Stimulated activated CD4-positive, alpha-beta T cell treated with anti-CD3 and anti-CD28 coated beads, Interleukin-2, amount 100 ng/mL, for 4 hours (primary cell): ENCODE measurements at places on chromosomes 1 and 21.

GRCh38 chr1:74423471-74423870, 88.9 kb downstream of the LRRC53 start:
- no peak for DNase-seq

GRCh38 chr21:21158376-21158918, 160.2 kb downstream of the NCAM2 start:
- DNase-seq = no peak

GRCh38 chr1:208538587-208538986, 294.4 kb upstream of the PLXNA2 start:
- DNase-seq = no peak

DNA sequence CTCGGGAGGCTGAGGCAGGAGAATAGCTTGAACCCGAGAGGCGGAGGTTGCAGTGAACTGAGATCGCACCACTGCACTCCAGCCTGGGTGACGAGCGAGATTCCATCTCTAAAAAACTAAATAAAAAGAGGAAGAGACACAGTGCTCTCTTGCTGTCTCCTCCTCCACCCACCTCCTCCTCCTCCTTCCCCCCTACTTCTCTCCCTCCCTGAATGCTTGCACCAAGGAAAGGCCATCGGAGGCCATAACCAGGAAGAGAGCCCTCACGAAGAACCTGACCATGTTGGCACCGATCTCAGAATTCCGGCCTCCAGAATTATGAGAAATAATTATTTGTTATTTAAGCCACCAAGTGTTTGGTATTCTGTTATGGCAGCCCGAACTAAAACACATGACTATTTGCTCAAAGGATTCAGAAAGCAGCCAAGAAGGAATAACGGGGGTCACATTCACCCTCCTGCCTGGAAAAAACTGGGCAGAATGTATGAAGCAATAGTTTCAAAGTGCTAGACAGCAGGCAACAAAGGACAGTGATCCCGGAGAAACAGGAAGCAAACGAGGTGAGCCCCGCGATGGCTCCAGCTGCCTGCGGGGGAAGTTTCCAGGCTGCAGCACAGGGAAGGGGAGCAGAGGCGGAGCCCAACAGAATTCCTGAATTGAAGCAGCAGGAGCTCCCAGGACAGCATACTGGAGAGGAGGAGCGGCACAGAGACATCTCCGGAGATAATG, 35.8 kb downstream of the LDLRAD1 start:
- no peak for DNase-seq

GRCh38 chr1:111615870-111616715, 3.5 kb upstream of the RAP1A start:
- peak; percentile 41 for DNase-seq

GRCh38 chr1:166330096-166330495, 163.3 kb upstream of the FAM78B start:
- DNase-seq = no peak

GRCh38 chr1:189431447-189431846, 1046.2 kb downstream of the BRINP3 start:
- DNase-seq = no peak

- DNase-seq = no peak
Observed at GRCh38 chr1:179924268-179924667, 30.3 kb upstream of the CEP350 start.

DNA sequence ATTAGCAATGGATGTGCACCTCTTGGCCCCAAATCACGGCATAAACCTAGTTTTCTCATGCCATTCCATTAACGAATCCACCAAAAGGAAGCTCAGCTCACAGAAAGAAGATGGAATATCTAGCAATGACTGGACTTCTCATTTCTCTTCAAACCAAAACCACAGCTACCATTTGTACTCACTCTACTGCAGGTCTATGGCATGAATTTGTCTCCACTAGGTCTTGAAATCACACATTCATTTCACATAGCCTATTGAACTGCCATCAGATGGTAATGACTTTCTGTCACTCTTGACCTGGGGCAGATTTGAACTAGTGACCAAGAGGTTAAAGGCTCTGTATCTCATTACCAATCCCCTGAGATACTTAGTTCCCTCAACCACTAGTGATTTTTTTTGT, 382.7 kb downstream of the DPYD start:
- no peak for DNase-seq

GRCh38 chr1:244963231-244963826, 99.0 kb upstream of the HNRNPU start:
- DNase-seq = no peak

DNA sequence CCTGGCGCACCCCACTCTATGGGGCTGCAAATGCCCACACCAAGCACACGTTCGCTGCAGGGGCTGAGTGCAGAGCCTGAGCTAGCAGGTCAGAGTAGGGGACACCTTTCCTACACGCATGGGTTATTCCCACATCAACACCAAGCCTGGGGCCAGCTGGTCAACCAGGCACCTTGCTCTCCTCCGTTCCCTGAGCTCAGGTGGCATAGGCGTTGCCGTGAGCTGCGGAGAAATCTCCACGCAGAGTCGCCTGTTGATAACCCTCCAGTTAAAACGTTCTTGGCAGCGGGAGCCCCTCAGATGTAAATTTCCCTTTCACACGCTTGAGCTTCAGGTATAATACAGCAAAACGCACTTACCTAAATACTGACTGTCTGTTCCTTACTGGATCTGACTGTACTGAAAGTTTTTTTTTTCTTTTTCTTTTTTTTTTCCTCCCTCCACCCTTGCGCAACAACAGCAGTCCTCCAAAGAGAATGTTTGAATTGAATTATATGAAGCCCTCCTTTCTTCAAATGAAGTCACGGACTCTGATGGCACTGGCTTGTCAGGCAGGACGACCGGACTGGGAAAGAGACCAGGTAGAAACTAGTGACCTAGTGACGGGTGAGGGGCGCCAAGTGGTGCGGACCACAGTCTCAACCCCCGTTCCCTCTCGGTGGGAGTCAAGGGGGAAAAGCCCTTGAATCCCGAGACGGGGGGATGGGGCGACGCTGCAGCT, 2.1 kb downstream of the BRINP3 start:
- no peak for DNase-seq

GRCh38 chr21:31558189-31558961, 101.1 kb upstream of the SOD1 start:
- DNase-seq = peak; percentile 9

DNA sequence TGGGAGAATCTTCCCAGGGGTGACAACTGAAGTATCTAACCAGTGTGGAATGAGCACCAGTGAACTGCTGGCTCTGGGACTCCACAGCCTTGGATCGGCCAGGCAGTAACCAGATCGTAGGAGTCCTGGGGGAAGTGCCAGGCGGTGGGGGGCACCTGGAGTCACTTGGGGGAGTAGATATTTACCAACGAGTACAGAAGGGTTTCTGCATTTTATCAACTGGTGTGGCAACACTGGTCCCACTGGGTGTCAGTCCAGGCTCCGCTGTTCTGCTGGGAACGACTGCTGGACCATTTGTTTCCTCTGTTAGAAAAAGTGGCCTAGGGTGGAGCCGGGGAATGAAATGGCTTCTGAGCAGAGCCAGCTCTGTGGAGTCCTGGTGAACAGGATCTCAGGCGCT, 14.4 kb downstream of the HEYL start:
- no peak for DNase-seq

GRCh38 chr1:20158358-20159070, 19.4 kb downstream of the PLA2G2F start:
- DNase-seq = no peak

GRCh38 chr1:36851595-36851994, 182.7 kb downstream of the GRIK3 start:
- DNase-seq = no peak

DNA sequence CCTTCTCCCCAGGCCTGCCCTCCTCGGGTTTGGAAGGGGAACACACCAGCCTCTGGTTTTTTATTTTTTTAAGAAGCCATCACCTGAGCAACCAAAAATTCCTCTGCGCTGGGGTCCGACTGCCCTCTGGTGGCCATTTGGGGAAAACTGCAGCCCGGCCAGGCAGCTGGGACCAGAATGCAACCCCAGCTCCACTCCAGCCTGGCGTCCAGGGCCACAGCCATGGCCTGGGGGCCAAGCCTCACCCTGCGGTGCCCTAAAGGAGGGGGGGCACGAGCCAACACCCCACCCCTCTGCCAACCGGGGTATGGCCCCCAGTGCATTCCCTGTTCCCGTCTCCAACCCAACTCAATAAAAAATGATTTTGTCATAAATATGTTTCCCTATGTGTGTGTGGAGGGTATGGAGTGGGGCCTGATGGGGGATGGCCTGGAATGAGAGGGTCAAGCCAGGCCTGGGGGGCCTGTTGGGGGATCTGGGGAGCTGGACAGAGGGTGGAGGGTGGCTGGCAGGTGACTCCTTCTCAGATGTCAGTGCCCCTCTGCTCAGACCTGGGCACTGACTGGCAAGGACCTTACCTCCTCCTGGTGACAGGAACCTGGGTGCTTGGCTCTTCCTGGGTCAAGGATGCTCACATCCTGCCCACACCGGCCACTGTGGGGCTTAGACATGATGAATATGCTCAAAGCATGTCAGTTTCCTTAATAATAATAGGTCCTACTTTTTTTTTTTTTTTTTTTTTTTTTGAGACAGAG, 3.2 kb downstream of the GPR3 start:
- DNase-seq = peak; percentile 61

DNA sequence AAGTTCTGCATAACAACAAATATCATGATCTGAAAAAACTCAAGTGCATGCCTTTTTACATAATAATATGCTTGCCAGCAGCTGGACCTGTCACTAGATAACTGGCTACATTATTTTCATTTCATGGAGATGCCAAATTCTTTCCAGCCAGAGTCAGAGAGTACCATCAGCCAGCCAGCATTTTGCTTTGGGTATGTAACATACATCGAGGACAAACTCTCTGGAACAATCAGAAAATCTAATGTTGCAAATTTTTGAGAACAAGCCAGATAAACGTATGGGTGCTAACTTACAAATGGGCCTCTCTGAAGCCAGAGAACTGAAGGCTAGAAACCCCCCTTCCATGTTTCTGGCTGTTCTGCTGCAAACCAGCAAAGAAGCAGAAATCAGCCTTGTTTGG, 76.3 kb upstream of the BACE2 start:
- no peak for DNase-seq

- DNase-seq = no peak
Observed at GRCh38 chr1:156406251-156406650, 37.2 kb downstream of the RHBG start.

DNA sequence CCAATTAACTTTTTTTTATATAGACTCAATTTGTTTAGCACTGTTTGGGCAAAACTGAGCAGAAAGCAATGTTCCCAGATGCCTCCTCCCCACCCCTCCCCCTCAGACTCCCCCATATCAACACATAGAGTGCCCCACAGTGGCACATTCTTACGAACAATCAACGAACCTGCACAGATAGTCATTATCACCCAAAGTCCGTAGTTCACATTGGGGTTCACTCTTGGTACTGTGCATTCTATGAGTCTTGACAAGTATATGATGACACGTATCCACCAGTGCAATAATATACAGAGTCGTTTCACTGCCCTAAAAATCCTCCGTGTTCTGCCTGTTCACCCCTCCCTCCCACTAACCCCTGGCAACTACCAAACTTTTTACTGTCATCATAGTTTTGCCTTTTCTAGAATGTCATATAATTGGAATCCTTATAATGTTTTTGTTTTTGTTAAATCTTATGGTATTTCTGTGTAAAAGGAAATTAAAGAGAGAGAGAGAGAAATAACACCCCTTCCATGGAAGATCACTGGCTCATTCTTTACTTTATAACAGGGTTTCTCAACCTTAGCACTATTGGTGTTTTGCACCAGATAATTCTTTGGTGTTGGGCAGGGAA, 37.2 kb upstream of the HNRNPU start:
- no peak for DNase-seq

DNA sequence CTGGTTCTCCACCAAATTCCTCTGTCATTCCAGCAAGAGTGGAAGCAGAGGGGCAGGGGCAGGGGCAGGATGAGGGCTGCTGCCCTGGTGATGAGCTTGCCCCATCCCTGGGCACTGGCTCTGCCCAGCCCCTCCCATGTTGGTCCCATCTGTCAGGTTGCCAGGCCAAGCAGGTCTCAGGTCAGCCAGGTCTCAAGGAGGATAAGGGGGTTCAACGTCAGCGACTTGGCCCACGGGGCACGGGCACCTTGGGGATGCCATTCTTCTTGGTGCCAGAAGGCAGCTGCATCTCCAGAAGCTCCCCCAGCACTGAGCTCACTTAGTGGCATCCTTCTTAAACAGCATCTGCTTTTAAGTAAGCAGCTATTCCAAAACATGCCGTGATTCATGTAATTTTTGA, 133.1 kb downstream of the AJAP1 start:
- DNase-seq = no peak

GRCh38 chr1:221925947-221926346, 184.1 kb upstream of the DUSP10 start:
- DNase-seq = no peak

GRCh38 chr1:62318756-62319544, at the start of gene KANK4:
TSS of gene KANK4 (minus strand) at chr1:62319434. CDS start at chr1:62281564, 37,870 bp downstream.
- no peak for DNase-seq

DNA sequence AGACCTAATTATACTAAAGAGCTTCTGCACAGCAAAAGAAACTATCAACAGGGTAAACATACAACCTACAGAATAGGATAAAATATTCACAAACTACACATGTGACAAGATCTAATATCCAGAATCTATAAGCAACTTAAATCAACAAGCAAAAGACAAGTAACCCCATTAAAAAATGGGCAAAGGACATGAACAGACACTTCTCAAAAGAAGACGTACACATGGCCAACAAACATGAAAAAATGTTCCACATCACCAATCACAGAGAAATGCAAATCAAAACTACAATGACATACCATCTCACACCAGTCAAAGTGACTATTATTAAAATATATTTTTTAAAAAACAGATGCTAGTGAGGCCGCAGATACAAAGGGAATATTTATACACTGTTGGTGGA, 99.8 kb downstream of the FAF1 start:
- DNase-seq = no peak

DNA sequence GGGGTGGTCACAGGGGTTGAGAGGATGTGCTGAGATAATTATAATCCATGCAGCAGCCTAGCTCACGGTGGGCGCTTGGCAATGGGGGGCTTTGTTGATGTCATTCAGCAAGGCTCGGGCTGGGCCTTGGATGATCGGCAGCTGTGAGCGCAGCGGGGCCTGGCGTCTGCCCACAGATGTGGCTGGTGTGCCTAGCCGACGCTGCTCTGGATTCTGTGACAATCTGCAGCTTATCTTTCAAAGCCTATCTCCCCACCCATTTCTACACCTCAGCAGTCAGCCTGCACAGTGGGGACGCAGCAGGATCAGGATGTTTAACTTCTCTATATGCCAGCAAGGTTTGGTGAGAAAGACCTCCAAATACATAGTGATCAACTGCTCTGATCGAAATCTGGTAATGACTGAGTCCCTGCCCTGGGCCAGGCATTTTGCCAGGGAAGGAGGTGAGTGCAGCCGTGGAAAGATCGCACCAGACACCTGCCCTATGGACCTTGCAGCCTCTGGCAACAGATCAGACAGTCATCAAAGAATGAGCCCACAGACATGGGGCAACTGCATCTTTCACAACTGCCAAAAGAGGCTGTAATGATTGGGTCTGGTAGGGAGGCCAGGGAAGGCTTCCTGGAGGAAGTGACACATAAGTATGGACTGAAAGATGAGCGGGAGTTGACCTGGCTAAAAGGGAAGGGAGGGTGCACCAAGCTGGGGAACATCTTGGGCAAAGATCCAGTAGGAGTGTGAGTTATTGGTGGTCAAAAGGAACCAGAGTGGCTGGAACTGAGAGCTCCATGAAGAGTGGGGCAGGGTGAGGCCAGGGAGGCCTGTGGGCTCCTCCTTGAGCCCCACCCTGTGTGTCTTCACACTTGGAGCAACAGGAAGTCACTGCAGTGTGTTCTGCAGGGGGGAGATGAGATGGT, 35.3 kb downstream of the EPHB2 start:
- DNase-seq = no peak

- no peak for DNase-seq
Observed at GRCh38 chr21:41663805-41664788, 102.8 kb downstream of the RIPK4 start.
